ENCODE measurements at places on chromosomes 16 and 17.

DNA sequence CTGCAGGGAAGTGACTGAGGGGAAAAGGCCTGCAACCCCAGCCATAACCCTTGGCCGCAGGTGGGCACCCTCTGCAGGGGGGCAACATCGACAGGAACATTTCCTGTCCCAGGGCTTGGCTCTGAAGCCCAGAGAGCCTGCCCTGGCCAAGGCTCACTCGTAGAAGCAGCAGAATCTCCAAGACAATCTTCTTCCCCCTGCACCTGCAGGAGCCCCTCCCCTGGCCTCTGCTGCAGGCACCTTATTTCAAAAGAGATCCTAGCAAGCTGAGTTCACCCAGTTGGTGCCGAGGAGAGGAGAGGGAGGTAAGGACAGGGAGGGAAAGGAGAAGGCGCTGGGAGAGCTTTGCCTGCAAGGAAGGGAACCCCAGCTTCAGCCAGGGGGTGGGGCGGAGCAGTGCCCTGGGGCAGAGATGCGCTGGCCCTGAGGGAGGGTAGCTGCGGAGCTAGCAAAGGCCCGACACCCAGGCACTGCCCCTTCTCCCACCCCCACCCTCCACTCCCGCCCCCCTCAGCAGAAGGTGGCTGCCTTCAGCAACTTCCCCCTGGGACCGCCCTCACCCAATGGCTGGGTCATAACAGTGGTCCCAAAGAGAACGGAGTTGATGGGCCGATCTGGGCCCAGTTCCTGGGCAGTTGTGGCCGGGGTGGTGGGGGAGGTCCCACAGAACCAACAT is 104.3 kb upstream of the TNRC6C start:
- no peak for DNase-seq

GRCh38 chr16:31876951-31877828 is 3.6 kb downstream of the ZNF267 start:
- no peak for DNase-seq

DNA sequence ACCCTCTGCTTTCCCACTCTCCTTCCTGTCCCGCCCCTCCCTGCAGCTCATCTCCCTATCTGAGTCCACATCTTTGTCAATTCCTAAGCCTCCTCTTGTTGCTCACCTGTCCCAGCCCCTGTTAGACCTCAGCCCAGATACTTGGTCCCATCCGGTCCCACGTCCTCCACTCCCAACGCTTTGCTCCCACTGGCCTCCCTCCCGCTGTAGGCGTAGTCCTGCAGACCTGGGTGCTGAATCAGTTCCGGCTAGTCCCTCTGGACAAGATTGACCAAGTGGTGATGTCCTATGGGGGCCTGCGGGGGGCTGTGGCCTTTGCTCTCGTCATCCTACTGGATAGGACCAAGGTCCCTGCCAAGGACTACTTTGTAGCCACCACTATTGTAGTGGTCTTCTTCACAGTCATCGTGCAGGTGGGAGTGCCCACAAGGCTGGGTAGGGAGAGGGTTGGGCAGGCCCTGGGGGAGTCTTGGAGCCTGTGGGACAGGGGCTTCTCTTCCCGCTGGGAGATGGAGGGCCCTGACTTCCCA is 8.0 kb downstream of the SLC9A5 start:
- no peak for DNase-seq

- DNase-seq: no peak
These were observed 13.1 kb downstream of the CORO7 start for GRCh38 chr16:4403133-4403949.

DNA sequence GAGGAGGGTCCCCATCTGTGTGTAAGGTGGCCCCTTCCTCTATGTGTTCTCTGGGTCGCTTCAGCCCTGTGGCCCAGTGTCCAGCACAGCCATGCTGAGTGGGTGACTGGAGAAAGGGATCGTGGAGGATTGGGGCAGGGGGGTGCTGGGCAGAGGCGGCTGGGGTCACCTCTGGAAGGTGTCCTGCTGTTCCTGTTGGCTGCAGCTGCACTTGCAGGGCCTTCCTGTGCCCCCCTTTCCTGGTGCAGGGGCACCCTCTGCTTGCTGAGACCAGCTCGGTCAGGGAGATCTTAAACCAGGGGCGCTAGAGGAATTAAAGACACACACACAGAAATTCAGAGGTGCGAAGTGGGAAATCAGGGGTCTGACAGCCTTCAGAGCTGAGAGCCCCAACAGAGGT is 11.1 kb downstream of the IL32 start:
- no peak for DNase-seq

- DNase-seq: no peak
These were observed 9.5 kb downstream of the AMFR start for GRCh38 chr16:56415875-56416274.

- DNase-seq: no peak
These were observed 21.1 kb downstream of the KCTD19 start for GRCh38 chr16:67305216-67306071.

- DNase-seq: no peak
These were observed 842.1 kb downstream of the KCNJ2 start for GRCh38 chr17:71011391-71011790.

DNA sequence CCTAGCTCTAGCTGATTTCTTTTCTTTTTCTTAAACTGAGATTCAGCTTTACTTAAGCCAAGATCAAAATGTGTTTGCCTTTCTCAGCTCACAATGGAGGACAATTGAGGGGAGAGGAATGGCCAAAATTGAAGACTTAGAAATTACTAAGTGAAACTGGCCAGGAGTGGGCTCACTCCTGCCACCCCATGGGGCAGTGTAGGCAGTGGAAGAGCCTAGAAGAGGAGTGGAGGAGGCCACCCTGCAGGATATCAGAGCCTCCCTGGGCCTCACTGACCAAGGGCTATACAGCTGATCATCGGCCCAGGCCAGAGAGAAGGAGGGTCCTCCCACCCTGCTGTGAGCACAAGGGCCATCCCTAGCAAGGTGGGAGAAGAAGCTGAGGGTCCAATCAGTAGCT is 119.8 kb downstream of the CCT6B start:
- no peak for DNase-seq

DNA sequence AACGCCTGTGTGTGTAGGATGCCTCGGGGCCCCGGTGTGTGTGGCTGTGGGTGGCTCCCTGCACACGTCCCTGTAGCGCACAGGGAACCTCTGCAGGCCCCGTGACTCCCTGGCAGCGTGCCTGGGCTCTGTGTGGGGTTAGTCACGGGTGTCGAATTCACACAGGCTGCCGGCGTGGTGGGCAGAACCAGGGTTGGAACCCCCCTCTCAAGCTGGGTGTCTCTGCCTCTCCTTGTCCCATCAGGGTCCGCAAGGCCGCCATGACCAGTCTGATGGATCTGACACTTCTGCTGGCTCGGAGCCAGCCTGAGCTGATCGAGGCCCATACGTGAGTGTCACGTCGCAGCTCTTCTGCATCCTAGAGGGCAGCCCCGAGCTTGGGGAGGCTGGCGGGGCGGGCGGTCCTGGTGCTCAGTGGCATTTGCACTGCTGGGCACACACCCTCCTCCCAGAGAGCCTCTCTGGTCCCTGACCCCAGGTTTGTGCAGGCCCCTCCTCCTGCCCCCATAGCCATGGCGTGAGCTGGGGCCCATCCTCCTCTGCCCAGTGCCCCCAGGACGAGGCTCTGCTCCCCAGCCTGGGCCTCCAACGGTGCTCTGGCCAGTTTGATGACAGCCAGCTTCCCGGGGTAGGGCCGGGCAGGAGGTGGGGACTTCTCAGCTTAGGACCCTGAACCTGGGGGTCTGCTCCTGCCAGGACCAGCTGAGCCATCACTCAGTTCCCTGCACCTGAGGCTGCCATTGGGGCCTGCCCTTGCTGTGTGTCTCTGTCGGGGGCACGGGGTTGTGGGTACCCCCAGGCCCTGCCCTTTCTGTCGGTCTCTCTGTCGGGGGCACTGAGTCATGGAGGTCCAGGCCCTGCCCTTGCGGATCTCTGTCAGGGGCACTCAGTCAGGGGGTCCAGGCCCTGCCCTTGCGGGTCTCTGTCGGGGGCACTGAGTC is 88.1 kb upstream of the ZNF750 start:
- no peak for DNase-seq

DNA sequence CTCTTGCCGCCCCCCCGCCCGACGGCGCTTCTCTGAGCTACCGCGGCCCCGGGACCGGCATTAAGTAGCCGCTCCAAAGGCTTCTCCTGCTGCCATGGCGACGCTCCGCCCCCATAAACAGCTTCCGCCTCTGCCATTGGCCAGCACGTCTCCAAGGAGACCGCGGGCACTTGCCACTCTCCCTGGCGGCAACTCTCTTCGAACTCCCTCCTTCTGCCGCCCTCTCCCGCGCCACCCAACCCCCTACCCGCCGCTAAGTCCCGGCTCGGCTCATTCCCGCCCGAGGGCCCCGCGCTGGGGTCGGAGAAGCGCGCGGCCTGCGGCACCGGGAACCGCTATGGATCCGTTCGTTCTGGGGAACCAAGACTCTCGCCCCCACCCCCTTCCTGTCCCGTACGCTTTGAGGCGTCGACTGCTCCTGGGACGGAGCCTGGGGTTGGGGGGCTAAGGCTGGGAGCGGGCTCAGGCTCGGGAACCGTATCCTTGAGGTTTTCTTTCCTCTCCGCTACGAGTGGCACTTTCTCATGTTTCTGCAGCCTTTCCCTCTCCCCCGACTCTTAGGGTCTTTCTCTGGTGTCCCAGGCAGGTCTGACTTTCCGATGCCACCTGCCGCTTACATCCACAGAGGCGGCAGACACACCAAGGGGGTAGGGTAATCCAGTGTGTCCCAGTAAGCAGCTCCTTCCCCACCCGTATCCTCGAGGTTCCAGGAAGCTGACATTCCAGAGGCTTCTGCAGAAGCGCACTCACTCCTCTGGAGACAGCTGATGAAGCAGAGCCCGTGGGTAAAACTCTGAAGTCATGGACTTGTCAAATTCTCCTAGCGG is at the start of gene FOXJ1:
FOXJ1 (minus strand) TSS at position 34 of the 827 bp plus-strand sequence. CDS start 850 bp downstream, outside the sequence.
- no peak for DNase-seq
